ENCODE measurements at places on chromosomes 13 and 19.

DNA sequence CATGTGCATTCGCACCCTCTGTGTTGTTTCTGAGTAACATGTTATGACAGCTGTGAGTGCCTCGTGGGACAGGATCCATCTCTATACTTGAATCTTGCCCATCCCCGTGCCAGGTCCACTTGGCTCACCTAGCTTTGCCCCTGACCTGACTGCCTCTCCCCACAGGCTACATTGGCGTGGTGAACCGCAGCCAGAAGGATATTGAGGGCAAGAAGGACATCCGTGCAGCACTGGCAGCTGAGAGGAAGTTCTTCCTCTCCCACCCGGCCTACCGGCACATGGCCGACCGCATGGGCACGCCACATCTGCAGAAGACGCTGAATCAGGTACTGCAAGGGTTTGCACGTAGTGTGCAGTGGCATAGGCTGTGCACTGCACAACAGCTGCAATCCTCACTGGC, 53.2 kb downstream of the TMED1 start:
- H3K27ac ChIP-seq, result no peak overlapping the region
- no peak for DNase-seq
- peaks cover 51% of the 10 kb centered on the region for H3K36me3 ChIP-seq
- H3K27me3 ChIP-seq, result no peaks in the 10 kb centered on the region
- no peak overlapping the region for H3K4me3 ChIP-seq

DNA sequence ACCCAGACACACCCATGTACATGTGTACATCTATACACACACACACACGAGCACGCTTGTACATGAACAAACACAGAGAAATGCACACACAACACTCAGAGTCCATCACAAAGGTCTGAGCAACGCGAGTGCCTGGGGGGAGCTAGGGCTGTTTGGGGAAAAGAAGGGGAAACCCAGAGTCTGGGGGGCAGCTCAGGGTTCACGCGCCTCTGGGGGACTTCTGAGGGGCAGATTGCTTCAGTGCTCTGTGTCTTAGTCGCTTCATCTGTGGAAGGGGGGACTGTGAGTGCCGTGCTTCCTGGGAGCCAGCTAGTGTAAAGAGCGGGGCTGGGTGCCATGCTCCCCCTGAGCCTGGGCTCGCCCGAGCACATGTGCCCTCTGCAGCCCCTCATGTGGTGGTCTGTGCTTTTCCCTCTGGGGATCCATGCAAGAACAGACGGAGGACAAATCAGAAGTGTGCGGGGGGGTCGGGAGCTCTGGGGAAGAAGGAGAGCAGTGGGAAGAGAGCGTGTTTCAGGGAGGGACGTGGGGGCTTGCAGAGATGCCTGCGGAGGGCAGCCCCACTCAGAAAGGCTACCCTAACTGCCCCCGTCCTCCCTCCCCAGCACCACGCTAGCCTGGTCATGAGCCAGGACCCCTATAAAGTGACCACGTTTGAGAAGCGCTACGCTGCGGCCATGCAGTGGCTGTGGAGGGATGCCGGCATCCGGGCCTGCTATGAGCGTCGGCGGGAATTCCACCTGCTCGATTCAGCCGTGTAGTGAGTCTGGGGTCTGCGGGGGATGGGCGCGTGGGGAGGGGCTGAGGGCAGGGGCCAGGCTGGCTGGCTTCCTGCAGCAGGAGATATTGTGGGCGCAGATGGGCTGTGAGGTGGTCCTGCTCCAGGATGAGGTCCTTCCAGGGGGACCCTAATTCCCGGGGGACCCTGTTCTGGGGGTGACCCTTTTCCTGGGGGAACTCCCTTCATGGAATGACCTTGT, 14.0 kb downstream of the GNA15 start:
- no peaks in the 10 kb centered on the region for H3K27me3 ChIP-seq
- H3K4me3 ChIP-seq, result no peak overlapping the region
- no peaks in the 10 kb centered on the region for H3K4me1 ChIP-seq
- DNase-seq, result no peak

DNA sequence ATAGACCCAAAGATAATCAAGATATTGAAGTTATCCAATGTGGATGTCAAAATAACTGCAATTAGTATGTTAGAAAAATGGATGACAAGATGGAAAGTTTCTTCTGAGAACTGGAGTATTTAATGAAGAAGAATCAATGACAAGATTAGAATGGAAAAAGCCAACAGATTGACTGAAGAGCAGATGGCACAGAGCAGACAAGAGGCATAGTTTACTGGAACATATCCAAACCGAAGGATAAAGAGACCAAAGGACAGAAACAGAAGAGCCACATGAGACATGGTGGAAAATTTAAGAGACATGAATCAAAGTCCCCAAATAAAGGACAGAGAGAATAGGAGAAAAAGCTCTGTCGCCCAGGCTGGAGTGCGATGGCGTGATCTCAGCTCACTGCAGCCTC, 89.6 kb upstream of the RXFP2 start:
- H3K4me1 ChIP-seq, result no peaks in the 10 kb centered on the region
- no peaks in the 10 kb centered on the region for H3K36me3 ChIP-seq
- no peak overlapping the region for H3K4me3 ChIP-seq
- no peaks in the 10 kb centered on the region for H3K27me3 ChIP-seq

- H3K4me3 ChIP-seq, result peak overlapping the region; percentile 12
- H3K27me3 ChIP-seq, result peaks cover 61% of the 10 kb centered on the region
- H3K4me1 ChIP-seq, result peaks cover 1% of the 10 kb centered on the region
- no peaks in the 10 kb centered on the region for H3K36me3 ChIP-seq
- H3K27ac ChIP-seq, result no peak overlapping the region
- peak; percentile 51 for DNase-seq
Measured at GRCh38 chr13:52846567-52847321, 1.7 kb downstream of the PCDH8 start.

- DNase-seq, result peak; percentile 70
- H3K36me3 ChIP-seq, result no peaks in the 10 kb centered on the region
- no peaks in the 10 kb centered on the region for H3K27me3 ChIP-seq
- no peaks in the 10 kb centered on the region for H3K4me1 ChIP-seq
Measured at GRCh38 chr19:13790354-13790753, 4.9 kb upstream of the ZSWIM4 start.

DNA sequence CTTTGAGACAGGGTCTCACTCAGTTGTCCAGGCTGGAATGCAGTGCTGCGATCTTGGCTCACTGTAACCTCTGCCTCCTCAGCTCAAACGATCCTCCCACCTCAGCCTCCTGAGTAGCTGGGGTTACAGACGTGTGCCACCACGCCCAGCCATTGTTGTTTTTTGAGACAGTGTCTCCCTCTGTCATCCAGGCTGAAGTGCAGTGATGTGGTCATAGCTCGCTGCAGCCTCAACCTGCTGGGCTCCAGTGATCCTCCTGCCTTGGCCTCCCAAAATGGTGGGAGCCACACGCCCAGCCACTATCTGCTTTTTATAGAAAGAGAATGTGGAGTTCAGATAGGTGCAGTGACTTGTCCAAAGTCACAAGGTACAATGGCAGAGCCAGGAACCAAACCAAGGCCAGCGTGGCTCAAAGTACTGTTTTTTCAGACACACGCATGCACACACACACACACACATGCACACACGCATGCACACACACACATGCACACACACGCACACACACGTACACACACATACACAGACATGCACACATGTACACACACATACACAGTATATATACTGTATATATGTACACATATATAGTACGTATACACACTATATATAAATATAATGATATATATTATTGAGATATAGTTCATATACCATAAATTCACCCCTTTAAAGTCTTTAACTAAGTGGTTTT, 6.6 kb downstream of the GADD45B start:
- no peak overlapping the region for H3K27ac ChIP-seq
- DNase-seq, result no peak
- no peak overlapping the region for H3K4me3 ChIP-seq

DNA sequence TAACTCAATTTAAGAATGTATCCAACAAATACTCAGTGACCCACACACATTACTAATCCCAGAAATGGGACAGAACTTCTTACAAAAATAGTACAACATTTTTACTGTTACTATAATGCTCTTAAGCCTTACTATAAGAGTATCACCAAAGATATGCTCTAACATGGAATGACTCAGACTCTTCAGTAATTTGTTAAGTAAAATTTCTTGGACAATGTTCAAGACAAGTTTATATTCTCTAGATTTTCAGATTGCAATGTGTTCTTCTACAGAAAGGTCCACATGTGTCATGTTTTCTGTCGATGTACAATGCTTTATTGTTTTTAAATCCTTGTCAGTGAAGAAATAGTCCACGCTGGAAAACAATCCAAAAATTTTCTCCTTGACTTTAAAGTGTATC, 66.3 kb upstream of the RFXAP start:
- H3K36me3 ChIP-seq, result no peaks in the 10 kb centered on the region
- no peak for DNase-seq
- H3K27ac ChIP-seq, result no peak overlapping the region
- H3K27me3 ChIP-seq, result no peaks in the 10 kb centered on the region
- H3K4me1 ChIP-seq, result no peaks in the 10 kb centered on the region

GRCh38 chr13:85347251-85347650, 452.0 kb downstream of the SLITRK6 start:
- no peaks in the 10 kb centered on the region for H3K27me3 ChIP-seq
- H3K4me3 ChIP-seq, result no peak overlapping the region
- no peaks in the 10 kb centered on the region for H3K36me3 ChIP-seq
- DNase-seq, result no peak

DNA sequence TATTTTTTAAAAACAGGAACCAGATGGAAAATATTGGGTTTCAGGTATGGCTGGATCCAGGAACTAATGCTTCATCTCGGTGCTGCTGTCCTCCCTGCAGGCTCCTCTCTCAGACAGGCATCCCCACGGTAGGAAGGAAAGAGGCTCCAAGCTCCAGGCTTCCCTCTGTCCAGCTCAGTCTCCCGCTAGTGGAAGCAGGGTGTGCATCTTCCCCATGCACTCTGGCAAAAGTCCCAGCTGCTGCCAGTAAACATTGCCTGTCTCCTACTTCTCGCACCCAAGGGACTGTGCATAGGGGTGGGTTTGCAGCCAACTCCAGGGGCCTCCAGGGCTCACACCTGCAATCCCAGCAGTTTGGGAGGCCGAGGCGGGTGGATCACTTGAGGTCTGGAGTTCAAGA, 29.2 kb downstream of the IL12RB1 start:
- no peak overlapping the region for H3K4me3 ChIP-seq
- no peak overlapping the region for H3K27ac ChIP-seq
- H3K36me3 ChIP-seq, result no peaks in the 10 kb centered on the region
- DNase-seq, result peak; percentile 49

GRCh38 chr19:11125994-11126685, 29.4 kb downstream of the SPC24 start:
- no peak overlapping the region for H3K4me3 ChIP-seq
- no peaks in the 10 kb centered on the region for H3K27me3 ChIP-seq
- peak; percentile 84 for DNase-seq
- H3K4me1 ChIP-seq, result no peaks in the 10 kb centered on the region
- H3K27ac ChIP-seq, result no peak overlapping the region

DNA sequence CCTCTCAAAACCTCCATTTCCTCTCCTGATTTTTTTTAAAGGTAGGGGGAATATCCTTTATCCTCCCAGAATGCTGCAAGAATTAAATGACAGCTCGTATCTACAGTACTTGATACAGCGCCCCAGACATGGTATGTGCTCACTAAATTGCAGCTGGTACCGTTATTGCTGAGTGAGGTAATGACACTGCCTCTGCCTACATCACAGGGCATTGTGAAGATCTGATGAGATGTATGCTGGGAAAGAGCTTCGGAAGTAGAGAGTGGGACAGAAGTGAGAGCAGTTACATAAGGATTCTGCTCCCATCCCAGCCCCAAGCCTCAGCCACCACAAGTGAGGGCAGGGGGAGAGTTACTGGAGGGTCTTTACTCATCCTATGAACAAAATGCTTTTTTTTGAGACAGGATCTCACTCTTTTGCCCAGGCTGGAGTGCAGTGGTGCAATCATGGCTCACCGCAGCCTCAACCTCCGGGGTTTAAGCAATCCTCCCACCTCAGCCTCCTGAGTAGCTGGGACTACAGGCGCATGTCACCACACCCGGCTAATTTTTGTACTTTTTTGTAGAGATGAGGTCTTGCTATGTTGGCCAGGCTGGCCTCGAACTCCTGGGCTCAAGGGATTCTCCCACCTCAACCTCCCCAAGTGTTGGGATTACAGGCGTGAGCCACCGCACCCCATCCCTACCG, 1.7 kb upstream of the FKRP start:
- H3K27ac ChIP-seq, result no peak overlapping the region
- no peak for DNase-seq
- no peak overlapping the region for H3K4me3 ChIP-seq
- no peaks in the 10 kb centered on the region for H3K27me3 ChIP-seq
- H3K36me3 ChIP-seq, result peaks cover 4% of the 10 kb centered on the region

- no peak overlapping the region for H3K4me3 ChIP-seq
- peak; percentile 12 for DNase-seq
- H3K4me1 ChIP-seq, result peaks cover 42% of the 10 kb centered on the region
- no peaks in the 10 kb centered on the region for H3K36me3 ChIP-seq
Measured at GRCh38 chr13:23506071-23506806, 64.0 kb upstream of the TNFRSF19 start.

DNA sequence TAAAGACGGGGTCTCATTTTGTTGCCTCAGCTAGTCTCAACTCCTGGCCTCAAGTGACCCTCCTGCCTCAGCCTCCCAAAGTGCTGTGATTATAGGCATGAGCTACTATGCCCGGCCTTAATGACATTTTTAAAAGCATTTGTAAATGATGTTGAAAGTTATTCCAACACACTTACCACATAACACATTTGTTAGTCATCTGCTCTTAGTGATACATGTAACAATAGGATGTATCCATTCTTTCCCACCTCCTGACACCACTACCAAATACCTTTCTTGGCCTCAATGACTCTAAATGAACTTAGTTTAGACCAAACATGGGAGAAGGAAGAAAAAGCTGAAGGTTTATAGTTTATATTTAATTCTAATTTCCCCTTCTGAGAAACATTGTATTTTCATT, 59.8 kb upstream of the MEDAG start:
- H3K4me3 ChIP-seq, result no peak overlapping the region
- H3K4me1 ChIP-seq, result no peaks in the 10 kb centered on the region
- H3K27ac ChIP-seq, result no peak overlapping the region
- no peaks in the 10 kb centered on the region for H3K27me3 ChIP-seq

GRCh38 chr19:533364-534058, 2.0 kb downstream of the CDC34 start:
- no peaks in the 10 kb centered on the region for H3K27me3 ChIP-seq
- DNase-seq, result no peak
- H3K27ac ChIP-seq, result peak overlapping the region; percentile 94

- no peaks in the 10 kb centered on the region for H3K27me3 ChIP-seq
- no peaks in the 10 kb centered on the region for H3K36me3 ChIP-seq
- H3K4me3 ChIP-seq, result no peak overlapping the region
- no peak overlapping the region for H3K27ac ChIP-seq
- peaks cover 3% of the 10 kb centered on the region for H3K4me1 ChIP-seq
Measured at GRCh38 chr13:97883396-97883795, 70.1 kb upstream of the IPO5 start.

GRCh38 chr13:51697855-51698254, 106.1 kb downstream of the DHRS12 start:
- H3K36me3 ChIP-seq, result no peaks in the 10 kb centered on the region
- H3K27me3 ChIP-seq, result no peaks in the 10 kb centered on the region
- DNase-seq, result no peak
- H3K27ac ChIP-seq, result peak overlapping the region; percentile 20

GRCh38 chr13:26950968-26951367, 190.4 kb upstream of the GPR12 start:
- H3K27me3 ChIP-seq, result no peaks in the 10 kb centered on the region
- H3K36me3 ChIP-seq, result no peaks in the 10 kb centered on the region
- no peak overlapping the region for H3K4me3 ChIP-seq
- no peak for DNase-seq
- no peak overlapping the region for H3K27ac ChIP-seq
- peaks cover 6% of the 10 kb centered on the region for H3K4me1 ChIP-seq
